ENCODE measurements at places on chromosomes 3 and 15.

DNA sequence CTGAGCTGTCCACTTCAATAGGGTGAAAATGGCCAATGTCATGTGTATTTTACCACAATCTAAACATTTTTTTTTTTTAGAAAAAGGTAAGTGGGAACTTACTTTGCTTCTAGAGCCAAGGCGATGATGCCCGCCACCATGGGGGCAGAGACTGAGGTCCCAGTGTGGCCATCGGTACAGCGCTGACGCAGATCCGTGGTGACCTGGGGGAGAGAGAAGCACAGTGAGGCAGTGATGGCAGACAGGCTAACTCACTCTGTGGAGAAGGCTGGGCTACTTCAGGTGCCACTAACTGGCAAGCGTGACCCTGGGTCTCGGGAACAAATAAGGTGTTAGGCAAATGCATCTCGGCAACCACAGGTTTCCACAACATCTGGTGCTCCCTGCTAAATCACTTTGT lies 94.3 kb upstream of the SNRPA1 start:
- no peak for DNase-seq

- no peak for DNase-seq
Observed at GRCh38 chr3:72309661-72310418, 524.9 kb upstream of the PROK2 start.

- DNase-seq, result no peak
Observed at GRCh38 chr15:37125143-37125542, 24.8 kb upstream of the MEIS2 start.

DNA sequence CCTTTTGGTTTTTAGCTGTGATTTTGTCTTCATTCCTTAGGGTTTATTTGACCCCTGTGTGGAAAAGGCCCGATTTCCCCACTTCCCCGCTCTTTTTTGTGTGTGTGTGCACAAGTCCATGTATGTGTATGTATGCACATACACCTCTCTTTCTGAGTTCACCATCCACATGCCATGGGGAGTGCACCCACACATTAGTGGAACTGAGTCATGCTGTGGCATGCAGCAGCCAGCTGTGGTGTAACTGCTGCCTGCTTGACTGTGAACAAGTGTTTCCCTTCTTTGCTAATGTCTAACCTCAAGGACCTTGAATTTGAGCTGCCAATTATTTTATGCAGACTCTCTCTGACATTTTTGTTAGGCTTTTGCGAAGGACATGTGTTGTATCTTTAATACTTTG lies 434.9 kb upstream of the TPM1 start:
- no peak for DNase-seq

DNA sequence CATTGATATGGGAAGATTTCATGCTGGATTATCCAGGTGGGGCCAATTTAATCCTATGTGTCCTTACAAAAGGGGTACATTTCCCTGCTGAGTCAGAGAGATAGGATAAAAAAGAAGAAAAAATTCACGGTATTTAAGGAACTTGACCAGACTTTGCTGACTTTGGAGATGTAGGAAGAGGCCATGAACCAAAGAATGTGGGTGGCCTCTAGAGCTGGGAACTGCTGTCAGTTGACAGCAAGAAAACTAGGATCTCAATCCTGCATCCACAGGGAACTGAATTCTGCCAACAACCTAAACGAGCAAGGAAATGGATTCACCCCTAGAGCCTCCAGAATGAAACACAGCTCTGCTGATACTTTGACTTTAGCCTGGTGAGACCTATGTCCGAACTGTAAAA lies 148.1 kb upstream of the SLC24A5 start:
- DNase-seq, result no peak

DNA sequence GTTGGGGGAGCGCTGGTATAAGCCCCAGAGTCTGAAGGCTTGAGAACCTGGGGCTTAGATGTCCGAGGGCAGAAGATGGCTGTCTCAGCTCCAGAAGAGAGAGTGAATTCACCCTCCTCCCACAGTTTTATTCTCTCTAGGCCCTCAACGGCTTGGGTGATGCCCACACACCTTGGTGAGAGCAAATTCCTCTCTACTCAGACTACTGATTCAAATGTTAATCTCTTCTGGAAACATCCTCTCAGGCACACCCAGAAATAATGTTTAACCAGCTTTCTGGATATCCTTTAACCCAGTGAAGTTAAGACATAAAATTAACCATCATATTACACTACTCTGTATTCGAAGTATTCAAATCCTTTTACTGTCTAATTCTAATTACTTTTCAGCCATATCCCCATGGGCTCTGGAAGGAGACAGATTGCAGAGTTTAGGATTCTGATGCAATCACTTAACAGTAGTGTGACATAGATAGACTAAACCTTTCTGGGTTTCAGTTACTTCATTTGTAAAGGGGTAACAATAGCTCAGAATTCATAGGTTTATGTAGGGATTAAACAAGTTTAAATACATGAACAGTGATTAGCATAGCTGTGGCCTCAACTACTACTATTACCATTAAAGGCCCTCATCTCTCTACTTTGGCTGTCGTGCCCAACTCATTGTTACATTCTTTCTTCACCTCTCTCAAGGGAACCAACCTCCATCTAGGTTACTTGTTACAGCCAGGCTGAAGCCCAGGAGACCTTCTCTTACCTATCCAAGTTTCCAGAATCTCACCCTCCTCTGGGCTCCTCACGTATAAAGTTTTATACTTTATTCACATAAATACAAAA lies 25.7 kb upstream of the ANO10 start:
- DNase-seq, result no peak

DNA sequence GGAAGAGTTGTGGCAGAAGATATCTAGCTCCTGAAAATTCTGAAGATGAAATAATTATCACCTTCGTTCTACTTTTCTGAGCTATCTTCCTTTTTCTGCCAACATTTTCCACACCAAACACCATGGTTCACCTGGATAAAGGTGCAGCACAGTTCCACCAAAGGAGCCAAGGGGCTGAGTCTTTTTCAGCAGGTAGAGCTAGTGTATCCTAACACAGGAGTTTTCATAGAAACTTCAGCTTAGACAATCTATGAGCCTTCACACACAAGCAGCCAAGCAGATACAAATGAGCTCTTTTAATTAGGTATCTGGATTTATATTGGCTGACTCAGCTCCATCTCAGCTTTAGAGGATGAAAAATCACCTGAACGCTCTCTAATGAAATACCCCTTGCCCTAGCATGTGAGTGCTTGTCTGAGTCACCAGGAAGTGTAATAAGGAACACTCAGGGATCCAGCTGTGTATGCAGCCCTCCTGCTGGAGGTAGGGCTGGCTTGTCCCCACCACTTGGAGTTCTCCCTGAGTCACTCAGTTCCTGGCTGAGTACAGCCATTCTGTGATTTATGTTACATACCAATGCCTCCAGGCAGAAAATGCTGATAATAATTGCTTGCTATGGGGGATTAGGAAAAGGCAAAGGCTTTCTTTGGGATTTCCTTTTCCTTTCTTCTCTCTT lies 385.7 kb downstream of the LSAMP start:
- DNase-seq, result no peak

- no peak for DNase-seq
Observed at GRCh38 chr15:33956397-33956796, 11.9 kb upstream of the CHRM5 start.

- DNase-seq, result no peak
Observed at GRCh38 chr3:179687967-179688535, 35.2 kb downstream of the USP13 start.

DNA sequence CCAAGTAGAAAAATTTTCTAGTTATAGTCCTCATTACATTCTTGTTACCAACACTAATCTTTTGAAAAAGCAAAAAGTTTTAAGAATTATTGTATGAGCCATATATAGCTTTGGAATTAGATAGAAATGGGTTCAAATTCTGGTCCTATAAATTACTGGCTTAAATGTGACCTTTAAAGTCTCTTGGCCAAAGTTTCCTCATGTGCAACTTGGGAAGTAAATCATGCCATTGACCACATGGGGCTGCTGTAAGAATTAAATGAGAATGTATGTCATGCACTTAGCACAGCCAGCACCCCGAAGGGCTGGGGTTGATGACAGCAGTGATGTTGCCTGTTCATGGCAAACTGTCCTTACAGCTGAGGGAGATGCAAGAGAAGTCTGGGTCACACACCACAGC lies 108.3 kb downstream of the TOP2B start:
- DNase-seq, result no peak

DNA sequence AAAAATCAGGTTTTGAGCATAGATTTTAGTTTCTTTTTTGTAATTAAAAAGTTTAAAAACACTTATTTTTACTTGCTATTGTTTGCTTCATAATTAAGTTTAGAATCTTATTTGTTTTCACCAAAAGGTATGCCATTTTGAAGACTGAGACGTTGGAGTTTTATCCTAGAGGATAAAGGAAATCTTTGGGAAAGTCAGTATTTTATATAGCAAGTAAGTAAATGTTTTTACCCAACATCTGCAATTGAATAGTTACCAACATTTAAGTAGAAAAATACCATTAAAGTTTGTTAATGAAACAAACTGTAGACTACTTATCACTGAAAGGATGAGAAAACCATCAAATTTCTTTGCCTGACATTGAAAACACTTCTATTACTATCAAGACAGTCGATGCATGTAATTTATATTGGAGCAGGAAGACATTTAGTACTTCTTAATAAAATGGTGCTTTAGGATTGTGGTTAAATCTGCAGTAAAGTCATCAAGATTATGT lies 14.0 kb upstream of the CHD2 start:
- DNase-seq, result no peak

GRCh38 chr15:24659622-24660021 lies 16.0 kb upstream of the NPAP1 start:
- no peak for DNase-seq

GRCh38 chr3:161894657-161895056 lies 398.0 kb downstream of the OTOL1 start:
- DNase-seq, result no peak

GRCh38 chr3:71881732-71882131 lies 96.8 kb upstream of the PROK2 start:
- no peak for DNase-seq

- DNase-seq, result no peak
Observed at GRCh38 chr3:141418751-141419150, 50.4 kb downstream of the ZBTB38 start.

DNA sequence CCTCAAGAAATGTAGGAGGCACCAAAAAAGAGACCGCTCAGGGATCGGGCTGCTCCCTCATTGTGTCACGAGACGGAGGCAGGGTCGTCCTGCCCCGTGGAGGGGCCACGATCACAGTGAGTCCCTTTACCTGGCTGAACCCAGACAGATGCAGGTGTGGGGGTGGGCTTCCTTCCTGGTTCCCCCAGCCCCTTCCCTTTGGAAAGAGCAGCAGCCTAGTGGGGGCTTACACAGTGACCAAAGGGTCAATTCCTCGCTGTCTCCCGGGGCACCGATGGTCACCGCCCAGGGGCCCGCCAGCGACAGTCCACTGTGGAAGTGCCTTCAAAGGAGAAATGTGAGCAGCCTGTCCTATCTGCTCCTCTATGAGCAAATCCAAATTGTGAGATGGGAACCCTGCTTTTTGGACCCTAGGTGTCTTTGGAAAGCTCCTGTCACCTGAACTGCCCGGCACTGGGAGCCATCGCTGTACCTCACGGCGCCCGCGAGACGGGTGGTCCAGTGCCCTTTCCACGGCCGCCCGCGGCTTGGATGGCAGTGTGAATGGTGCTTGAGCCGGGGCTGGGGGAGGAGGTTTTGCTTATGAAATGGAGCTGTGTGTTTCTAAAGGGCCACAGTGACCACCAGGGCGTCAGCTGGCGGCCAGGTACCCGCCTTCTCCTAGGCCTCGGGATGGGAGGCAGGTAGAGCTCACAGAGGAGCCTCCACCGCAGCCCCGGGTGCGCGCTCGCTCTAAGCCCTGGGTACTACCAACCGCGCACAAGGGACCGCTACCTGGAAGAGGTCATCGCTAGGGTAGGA lies 155.7 kb downstream of the KLF13 start:
- DNase-seq, result no peak

GRCh38 chr3:187831125-187832051 lies 86.1 kb upstream of the BCL6 start:
- DNase-seq, result no peak

- no peak for DNase-seq
Observed at GRCh38 chr3:171878461-171879225, 35.5 kb downstream of the TMEM212 start.

GRCh38 chr3:11350374-11350773 lies 78.2 kb downstream of the ATG7 start:
- no peak for DNase-seq

DNA sequence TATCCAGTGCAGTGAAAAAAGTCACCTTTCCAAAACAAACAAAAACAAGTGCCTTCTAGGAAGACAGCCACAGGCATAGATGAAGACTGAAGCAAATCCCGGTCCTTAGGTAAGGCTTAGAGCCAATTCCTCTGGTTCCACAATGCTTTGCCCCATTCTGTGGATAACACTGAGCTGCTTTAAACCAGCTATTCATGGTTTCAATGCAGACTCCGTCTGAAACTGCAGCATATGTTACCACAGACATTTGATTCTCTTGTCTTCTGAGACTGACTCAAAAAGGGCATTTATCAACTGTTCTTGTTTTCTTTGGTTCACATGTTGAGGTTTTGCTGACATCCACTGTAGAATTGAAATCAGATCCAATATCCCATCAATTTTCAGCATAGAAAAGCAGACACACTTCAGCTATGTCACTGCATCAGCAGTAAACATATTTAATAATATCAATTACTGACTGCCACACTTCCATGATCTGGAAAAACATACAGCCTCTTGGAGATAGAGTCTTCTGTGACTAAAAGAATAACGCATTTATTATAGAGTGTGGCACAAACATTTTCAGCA lies 659.3 kb downstream of the ROBO2 start:
- no peak for DNase-seq

- no peak for DNase-seq
Observed at GRCh38 chr15:53116169-53116568, 326.0 kb upstream of the ONECUT1 start.

- DNase-seq, result no peak
Observed at GRCh38 chr3:42651248-42652091, 2.0 kb upstream of the ZBTB47 start.

DNA sequence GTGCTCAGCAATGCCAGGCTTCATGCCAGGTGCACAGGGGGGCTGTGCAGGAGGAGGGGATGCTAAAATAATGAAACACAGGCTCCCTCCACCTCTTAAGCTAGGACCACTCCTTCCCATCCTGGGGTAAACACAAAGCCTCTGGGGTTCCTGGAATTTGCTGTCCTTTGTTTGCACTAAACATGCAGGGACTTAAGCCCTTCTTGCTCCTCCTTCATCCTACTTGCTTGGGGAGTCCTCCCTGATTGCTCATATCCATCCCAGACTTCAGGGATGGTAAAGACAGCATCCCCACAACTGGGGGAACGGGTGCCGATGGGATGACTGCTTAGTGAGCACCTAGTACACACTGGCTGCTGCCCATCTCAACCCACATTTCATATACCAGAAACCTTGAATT lies 5.1 kb downstream of the LINGO1 start:
- no peak for DNase-seq

DNA sequence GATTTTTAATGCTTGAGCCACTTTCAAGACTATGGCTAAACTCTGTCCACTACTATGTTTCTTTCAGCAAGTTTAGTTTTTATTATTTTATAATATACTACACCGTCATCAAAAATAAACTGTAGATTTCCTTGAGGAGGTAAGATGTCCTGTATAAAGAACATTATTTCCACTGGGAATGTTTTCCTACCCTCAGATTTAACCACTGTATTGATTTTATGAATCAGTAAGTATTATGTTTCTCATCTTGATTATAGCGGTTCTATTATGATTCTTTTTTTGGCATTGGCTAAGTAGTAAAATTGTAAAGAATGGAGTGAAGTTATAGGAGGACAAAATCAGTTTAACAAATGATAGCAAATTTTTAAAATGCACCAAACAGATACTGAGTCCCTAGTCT lies 44.4 kb downstream of the ADAM10 start:
- DNase-seq, result no peak
